Posterior cingulate gyrus (tissue), 11 donors: ENCODE measurements at places on chromosomes 5 and 9.
A peak's percentile ranks its signal among the peaks of the same experiment; 100 is the strongest.

GRCh38 chr5:157469687-157470086, 9.7 kb downstream of the NIPAL4 start:
- DNase-seq: no peak

DNA sequence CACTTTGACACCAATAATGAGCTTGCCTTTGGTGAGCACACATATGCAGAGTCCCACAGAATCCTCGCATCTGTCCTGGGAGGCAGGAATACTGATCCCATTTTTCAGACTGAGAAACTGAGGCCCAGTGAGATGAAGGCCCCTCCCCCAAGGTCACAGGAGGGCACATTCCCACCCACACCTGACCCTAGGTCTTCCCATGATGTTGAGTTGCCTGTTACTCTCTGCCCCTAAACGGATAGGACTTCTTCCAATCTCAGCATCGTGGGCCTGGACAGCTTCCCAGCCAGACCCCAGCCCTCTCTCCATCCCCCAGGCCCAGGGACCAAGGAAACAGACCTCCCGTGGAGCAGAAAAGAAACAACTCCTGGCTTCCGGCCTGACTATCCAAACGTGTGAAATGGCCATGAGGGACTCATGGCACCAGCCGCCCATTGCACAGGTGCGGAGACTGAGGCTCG, 877 bp downstream of the SH3GLB2 start:
- DNase-seq: no peak

GRCh38 chr5:73763300-73764032, 137.5 kb downstream of the ARHGEF28 start:
- DNase-seq: no peak

DNA sequence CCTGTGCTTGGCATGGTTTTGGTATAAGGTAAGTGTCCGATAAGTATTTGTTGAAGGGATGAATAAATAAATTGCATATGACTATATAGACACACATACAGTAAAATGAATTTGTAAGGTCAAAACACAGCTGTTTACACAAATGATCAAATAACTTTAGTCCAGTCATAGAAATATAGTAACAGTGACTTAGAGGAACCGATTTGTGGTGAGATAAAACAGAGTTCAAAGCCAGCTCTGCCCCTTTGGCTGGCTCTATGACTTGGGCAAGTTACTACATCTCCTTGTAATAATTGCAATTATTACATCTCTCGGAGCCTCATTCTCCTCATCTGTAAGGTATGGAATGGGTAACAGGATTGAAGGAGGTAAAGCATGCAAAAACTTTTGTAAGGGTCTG, 384.0 kb downstream of the PLK2 start:
- DNase-seq: no peak

DNA sequence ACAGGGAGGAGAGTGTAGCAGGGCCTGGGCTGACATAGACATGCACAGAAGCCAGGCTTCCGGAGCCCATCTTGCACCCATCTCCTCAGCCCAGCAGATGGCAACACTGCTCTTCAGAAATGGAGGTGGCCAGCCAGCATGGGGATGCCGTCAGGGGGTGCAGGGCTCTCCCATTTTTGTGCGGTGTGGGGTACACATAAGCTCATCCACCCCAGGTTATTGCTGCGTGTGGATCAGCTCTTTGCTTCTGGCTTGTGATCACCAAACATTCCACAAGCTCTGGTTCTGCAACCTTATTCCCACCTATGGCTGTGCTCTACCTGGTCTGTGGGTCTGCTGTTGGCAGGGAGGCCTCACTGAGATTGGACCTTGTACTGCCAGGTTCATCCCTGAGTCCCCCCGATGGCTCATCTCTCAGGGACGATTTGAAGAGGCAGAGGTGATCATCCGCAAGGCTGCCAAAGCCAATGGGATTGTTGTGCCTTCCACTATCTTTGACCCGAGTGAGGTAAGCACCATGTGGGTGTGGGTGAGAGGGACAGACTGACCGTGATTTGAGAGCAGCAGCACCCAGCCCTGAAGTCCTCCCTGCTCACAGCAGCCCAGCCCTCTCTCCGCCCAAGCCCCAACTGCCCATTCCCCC, 17.3 kb downstream of the SLC22A5 start:
- DNase-seq: peak; percentile 73

- no peak for DNase-seq
Measured at GRCh38 chr9:114559830-114560513, 27.6 kb upstream of the ATP6V1G1 start.

- no peak for DNase-seq
Measured at GRCh38 chr5:38208782-38209378, 49.5 kb upstream of the EGFLAM start.

GRCh38 chr5:125450771-125451170, 704.3 kb upstream of the ZNF608 start:
- no peak for DNase-seq

- no peak for DNase-seq
Measured at GRCh38 chr9:71897577-71897976, 13.4 kb downstream of the ABHD17B start.

GRCh38 chr9:90880066-90880465, 78.4 kb downstream of the SYK start:
- DNase-seq: no peak
